Nephron progenitor cell (in vitro differentiated cells): ENCODE measurements at places on chromosomes 4 and X.

DNA sequence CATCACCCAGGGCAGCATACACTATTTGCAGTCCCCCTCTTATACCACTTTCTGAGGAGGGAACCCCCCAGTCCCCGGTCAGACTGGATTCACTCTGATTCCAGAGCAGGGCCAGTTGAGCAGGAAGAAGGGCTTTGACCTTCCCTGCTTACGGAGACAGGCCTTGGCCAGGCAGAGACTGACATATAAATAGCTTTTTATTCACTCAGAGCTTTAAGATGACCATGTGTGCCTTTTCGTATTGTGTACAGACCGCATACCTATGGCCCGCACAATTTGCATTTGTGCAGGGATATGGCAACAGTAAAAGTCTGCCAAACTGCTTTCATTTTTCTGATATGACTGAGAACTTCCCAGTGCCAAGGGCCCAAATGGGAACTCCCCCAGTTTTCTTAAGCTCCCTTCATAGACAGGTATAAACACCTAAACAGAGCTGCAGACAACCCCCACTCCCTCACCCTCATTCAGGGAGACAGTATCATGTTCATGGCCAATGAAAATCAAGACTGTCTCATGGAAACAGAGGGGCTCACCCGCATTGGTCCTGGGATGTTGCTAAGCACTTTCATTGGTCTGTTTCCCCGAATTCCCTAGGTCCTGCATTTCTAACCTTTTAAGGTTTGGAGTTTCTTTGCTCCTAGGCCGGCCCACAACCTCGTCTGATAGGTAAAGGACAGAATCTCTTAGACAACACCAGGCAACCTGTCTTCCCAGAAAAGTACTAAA lies 86.0 kb downstream of the RTL5 start:
- no peak for DNase-seq

GRCh38 chrX:125202591-125203248 lies 117.0 kb upstream of the TEX13C start:
- DNase-seq, result peak; percentile 36

DNA sequence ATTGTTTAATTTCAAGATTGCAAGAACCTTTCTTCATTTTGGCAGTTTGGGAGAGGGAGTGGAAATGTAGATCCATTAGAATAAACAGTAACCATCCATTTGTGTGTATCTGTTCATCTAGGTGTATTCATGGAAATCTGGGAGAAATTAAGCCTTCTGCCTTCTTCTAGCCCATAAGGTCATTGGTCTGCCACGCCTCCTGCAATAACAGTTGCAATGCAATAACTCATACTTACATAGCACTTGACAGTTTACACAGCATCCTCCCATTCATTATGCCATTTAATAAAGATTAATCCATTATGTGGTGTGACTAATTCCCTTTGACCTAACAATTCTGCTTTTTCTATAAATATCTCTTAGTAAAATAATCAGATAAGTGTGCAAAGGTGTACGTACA lies 42.6 kb downstream of the SHROOM4 start:
- DNase-seq, result no peak

- no peak for DNase-seq
Observed at GRCh38 chr4:84063619-84064018, 435.5 kb downstream of the NKX6-1 start.

DNA sequence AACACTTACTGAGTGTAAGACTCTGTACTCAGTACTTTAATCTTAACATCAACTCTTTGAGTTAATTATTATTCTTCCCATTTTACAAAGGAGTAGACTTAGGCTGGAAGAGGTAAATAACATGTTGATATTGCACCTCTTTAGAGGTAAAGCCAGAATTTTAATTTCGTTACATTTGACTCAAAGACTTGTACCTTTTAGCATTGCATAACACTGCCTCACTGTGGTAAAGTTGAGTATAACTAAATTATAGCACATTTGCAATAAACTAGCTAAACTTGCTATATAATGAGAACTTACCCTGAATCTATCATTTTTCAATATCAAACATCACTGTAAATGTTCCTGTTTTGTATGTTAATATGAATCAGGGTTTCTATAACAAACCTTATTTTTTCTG lies 218.5 kb downstream of the PRR32 start:
- no peak for DNase-seq

- DNase-seq, result peak; percentile 38
Observed at GRCh38 chrX:71622576-71623450, 4.5 kb upstream of the CXCR3 start.

GRCh38 chrX:151176231-151176750 lies at the start of gene GPR50:
GPR50 (plus strand) TSS chrX:151176584; CDS start chrX:151176722, 138 bp downstream.
- DNase-seq, result peak; percentile 68

- no peak for DNase-seq
Observed at GRCh38 chr4:54719378-54719777, 61.6 kb downstream of the KIT start.

DNA sequence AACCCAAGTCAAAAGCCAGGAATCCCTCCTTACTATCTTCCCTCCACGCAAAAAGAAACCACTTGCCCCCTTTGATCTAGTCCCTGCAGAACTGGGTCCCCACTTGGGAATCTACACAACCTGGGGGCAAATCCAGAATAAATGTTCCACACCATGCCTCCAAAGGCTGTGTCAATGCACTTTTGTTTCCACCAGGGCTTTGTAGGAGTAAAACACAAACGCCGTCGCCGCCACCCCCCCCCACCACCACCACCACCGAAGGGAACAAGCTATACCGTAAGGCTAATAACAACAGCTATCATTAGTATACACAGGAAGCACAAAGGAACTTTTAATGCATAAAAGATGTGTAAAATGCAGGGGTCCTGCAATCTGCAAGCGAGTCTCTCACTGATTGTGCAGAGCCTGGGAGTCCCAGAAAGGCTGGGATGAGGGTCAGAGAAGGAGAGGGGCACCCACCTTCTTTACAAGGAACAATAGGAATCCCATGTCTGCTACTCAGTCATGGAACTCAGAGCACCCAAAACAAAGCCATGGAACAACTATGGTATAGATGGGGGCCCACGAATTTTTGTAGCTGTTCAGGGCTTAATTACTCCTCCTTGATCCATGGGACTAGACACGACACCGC lies 13.2 kb downstream of the BCOR start:
- DNase-seq, result no peak

GRCh38 chr4:43275779-43276178 lies 383.3 kb downstream of the GRXCR1 start:
- no peak for DNase-seq

GRCh38 chr4:117907646-117908045 lies 126.6 kb upstream of the NDST3 start:
- DNase-seq, result no peak

- DNase-seq, result peak; percentile 53
Observed at GRCh38 chrX:49754233-49754857, 58.6 kb upstream of the PAGE1 start.

- DNase-seq, result no peak
Observed at GRCh38 chr4:179165000-179165738, 1722.9 kb upstream of the AGA start.

GRCh38 chrX:38754102-38754790 lies 47.0 kb upstream of the MID1IP1 start:
- peak; percentile 32 for DNase-seq

DNA sequence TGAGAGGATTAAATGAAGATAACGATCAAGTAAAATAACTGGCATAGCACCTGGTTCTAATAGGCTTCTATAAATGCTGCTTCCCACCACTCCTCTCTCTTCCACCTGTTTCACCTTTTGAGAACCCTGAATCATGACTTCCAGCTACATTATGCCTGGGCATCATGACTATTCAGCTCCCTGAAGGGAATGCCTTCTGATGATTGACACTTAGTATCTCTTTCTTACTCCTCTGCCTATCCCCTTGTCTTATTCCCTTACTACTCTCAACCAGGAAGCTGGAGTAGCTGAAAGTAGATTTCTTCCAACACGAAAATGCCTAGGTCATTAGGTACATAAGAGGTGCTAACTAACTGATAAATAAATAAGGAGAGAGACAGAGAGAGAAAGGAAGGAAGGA lies 24.7 kb upstream of the CXCL8 start:
- no peak for DNase-seq

DNA sequence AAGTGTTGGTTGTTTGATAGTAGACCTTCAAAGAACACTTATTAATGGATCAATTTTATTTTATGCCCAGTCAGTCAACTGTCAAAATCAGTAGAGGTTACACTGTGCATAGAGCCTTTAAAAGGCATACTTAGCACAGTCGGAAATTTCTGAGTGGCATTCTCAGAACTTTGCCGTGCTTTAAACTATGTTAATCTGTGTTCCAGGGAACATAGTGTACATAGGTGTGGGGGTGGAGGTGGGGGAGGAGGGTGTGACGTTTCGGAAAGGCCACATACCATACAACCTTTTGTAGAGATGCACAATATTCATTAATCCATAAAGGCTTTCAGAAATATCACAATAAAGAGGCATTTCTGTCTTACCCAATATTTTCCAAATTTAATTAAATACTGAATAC lies 75.8 kb downstream of the RS1 start:
- no peak for DNase-seq

DNA sequence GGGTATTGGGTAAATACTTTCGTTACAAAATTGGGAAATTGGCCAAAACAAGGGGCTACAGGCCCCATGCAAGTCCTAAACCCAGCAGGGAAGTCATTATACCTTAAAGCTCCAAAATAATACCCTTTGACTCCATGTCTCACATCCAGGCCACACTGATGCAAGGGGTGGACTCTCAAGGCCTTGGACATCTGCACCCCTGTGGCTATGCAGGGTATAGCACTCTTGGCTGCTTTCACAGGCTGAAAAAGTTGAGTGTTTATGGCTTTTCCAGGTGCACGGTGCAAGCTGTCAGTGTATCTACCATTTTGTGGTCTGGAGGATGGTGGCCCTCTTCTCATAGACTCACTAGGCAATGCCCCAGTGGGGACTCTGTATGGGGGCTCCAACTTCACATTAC lies 326.5 kb downstream of the TEX13C start:
- no peak for DNase-seq

DNA sequence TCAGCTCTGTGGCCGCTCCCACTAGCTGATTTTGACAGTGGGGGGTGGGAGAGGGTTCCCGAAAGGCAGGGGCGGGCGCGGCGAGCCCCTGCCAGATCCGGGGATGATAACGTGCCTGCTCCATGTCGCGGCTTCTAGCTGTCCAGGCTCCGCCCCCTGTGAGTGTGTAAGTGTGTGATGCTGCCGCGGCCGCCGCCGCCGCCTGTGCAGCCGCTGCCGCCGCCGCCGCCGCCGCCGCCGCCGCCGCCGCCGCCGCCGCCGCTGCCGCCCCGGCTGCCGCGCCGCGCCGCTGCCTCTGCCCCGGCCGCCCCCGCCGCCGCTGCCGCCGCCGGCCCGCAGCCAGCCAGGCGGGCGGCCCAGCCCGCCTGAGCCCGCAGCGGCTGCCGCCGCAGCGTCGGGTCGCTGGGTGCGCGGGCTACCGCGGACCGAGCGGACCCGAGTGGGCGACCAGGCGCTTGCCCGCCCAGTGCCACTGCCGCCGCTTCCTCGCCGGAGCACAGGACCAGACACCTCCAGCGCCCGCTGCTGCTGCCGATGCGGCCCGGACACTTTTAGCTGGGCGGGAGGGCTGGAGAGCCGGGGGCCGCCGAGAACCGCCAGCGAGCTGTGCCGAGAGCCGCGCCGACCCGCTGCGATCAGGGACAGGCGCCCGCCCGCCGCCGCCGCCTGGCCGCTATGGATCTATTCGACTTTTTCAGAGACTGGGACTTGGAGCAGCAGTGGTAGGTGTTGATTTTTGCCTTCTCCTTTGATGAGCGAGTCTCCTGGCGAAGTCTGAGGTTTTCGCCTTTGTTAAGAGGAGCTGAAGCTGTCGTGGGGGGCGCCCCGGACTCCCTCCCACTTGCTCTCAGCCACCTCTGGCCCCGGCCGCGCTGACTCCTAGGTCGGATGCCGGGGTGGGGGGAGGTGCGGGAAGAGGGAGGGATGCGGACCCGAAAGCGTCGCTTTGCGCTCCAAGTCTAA lies at the start of gene AFF2:
AFF2 (plus strand) TSS at position 195 of the 963 bp plus-strand sequence; CDS start at position 676, 481 bp downstream.
- peak; percentile 62 for DNase-seq

- DNase-seq, result no peak
Observed at GRCh38 chr4:147942729-147943128, 210.8 kb downstream of the ARHGAP10 start.

DNA sequence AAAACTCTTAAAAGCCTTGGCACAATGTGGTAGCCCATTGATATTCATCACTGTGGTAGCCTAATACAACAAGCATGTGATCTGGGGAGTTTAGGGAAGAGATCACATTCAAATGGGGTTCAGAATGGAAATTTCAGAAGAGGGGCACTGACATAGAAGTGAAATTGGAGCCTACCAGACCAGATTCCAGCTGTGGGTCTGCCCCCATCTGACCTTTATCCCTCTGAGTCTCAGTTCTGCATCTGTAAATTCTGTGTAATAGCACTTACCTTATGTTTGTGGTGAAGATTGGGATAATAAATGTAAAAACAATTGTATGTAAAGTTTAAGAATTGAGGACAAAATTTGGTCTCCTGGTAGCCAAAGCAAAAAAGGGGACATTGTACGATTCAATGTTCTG lies 320.4 kb upstream of the BOD1L1 start:
- no peak for DNase-seq

DNA sequence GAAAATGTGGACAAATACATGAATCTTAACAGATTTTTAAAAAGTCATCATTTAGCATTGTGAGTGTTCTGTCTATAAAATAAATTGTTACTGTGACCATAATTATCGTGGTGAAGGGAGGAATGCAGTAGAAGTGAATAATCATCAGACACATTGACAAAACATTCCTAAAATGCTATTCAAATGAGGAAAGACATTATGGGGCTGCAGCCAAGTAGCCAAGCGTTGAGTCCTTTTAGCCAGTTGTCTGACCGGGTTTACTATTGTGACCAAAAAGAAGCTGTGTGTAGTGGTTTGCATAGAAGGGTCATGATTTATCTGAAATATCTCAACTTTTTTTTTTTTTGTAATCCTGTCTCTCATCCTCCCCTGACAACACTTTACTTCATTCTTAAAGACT lies 19.5 kb downstream of the WWC2 start:
- DNase-seq, result no peak

DNA sequence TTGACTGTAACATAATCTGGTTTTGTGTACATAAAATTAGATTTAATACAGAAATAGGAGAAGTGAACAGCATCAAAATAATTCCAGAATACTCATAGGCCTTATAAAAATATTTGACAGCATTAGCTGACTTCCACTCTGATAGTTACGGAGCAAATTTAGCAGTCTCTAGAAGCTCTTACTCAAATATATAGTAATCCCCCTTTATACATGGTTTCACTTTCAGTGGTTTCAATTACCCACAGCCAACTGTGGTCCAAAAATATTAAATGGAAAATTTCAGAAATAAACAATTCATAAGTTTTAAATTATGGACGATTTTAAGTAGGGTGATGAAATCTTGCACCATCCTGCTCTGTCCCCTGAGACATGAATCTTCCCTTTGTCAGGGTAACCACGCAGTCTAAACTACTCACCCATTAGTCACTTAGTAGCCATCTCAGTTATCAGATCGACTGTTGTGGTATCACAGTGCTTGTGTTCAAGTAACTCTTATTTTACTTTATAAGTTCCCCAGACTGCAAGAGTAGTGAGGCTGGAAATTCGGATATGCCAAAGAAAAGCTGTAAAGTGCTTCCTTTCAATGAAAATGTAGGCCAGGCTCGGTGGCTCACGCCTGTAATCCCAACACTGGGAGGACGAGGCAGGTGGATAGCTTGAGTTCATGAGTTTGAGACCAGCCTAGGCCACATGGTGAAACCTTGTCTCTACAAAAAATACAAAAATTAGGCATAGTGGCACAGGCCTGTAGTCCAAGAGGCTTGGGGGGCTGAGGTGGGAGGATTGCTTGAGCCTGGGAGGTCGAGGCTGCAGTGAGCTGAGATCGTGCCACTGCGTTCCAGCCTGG lies 17.2 kb upstream of the RTL9 start:
- DNase-seq, result no peak

GRCh38 chrX:63664083-63664482 lies 120.9 kb downstream of the ARHGEF9 start:
- DNase-seq, result no peak

GRCh38 chr4:146976145-146976544 lies 30.5 kb upstream of the TTC29 start:
- no peak for DNase-seq
